Heart right ventricle (tissue), 16 donors: ENCODE measurements at places on chromosomes 1 and 21.

GRCh38 chr1:232463225-232463624, 166.7 kb downstream of the SIPA1L2 start:
- DNase-seq = no peak

DNA sequence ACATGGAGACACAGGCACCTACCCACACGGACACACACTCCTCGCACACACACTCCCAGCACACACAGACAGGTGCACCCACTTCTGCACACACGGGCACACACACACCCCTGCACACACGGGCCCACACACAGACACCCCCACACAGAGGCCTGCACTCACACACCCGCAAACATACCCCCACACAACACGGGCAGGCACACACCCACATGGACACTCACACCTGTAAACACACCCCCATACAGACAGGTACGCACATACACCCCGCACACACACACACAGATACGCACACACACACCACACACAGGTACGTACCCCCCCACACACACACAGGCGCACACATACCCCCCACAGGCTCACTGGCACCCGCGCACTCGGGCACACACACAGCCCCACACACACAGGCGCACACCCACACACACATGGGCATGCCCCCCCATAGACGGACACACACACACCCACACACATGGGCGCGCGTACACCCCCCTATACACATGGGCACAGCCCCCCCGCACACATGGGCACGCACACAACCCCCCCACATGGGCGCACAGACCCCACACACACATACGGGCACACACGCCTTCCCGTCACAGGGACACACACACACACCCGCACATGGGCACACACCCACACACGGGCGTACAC, 6.1 kb downstream of the ATAD3A start:
- no peak for DNase-seq

DNA sequence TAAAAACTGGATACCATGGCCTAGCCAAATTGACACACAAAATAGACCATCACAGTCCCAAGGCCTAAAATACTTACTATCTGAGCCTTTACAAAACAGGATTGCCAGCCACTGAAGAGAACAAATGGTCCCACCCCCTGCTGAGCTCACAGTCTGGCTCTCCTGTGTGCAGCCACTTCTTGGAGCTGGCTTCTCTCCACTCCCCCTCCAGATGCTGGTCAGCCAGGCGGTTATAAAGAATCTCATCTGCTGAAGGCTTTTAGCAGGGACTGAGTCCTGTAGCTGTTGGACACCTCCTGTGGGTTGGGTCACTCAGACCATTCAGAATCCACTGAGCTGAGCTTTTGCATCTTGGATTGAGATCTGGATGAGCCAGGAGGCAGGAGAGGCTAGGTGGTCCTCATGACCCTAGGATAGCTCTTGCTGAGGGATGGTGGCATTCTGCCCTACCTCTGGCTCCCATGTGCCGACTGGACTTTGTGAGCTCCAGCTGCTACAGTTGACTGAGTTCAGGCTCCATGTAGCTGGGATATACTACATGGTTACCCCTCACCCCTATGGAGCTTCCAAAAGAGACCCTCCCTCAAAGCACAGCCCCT, 16.1 kb downstream of the OXCT2 start:
- DNase-seq = peak; percentile 30

DNA sequence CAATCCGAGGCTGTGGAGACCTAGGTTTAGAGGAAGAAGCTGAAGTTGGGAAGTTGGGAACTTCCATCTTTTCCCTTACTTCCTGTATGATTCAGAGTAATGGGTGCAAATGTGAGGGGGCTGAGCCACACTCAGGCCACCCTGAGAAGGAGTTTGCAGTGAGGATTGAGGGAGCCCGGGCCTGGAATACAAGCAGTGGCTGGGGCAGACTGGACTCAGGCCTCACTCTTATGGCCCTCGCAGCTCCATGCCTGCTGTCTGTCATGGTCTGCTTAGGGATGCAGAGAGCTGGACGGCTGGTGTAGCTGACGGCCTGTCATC, 73.7 kb upstream of the RAB4A start:
- DNase-seq = no peak

GRCh38 chr1:64006276-64007051, 197.0 kb upstream of the UBE2U start:
- DNase-seq = no peak

- DNase-seq = no peak
Observed at GRCh38 chr1:111191496-111191895, 8.9 kb downstream of the DENND2D start.

DNA sequence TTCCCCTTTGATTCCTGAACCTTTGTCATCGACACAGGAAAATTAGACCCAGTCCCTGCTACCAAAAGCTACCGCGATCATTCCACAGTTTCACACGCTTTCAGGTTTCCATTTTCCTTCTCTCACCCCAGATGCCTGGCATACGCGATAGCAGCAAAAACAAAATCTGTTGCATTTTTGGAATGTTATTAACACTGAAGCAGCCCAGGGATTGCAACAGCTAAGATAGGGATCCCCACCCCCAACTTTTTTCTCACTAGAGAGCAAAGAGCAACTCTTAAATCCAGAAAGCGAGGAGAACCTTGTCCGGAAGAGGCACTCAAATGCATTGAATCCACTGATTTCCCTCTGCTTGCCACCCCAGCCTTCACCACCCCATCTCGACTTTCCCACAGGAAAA, 8.9 kb downstream of the OVAAL start:
- no peak for DNase-seq
